GM23248 (cell line): ENCODE measurements at places on chromosomes 5 and 9. TPM values are rescaled to one million over a fixed set of nuclear protein-coding genes. Genes with fewer than 3 reads are reported as not detected.

CTNND2 gene
- total RNA-seq, result not detected in 2 replicates

ABL1 gene
- 66.1 and 68.2 TPM in 2 replicates for total RNA-seq

SLC36A3 gene
- total RNA-seq, result not detected in 2 replicates

TEX48 gene
- not detected in 2 replicates for total RNA-seq

- DNase-seq, result peak; percentile 78
These were observed 28.0 kb upstream of the DAP start for GRCh38 chr5:10789021-10789420.

DNA sequence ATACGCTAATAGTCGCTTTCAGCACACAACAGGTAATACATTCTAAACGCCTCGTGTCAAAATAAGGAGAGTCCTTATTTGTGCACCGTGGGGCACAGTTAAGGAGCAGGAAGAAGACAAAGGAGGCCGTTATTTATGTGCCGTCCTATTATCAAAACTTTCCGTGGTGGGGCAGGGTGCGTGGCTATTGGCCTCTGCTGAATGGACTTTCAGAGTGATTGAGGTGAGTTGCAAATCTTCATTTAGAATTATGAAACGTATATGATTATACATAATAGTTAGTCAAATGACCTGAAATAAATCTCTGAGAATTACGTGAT lies 833 bp downstream of the C5orf24 start:
- DNase-seq, result peak; percentile 55

DNA sequence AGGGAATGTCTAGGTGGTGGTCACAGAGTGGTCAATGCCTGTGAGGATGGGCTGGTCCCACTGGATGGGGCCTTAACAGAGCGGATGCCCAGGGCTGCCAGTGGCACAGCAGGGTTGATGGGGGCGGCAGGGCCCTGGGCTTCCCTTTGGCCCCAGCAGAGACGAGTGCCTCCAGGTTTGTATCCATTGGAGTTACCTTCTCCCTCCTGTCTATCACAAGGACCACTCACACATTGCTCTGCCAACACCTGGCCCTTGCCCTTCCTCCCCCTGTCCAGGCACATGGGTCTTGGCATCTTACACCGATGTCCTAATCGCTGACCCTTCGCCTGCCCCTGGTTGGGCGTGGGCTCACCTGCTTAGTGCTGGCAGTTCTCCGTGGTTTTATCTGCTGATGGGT lies 26.2 kb upstream of the IRX4 start:
- DNase-seq, result no peak

DNA sequence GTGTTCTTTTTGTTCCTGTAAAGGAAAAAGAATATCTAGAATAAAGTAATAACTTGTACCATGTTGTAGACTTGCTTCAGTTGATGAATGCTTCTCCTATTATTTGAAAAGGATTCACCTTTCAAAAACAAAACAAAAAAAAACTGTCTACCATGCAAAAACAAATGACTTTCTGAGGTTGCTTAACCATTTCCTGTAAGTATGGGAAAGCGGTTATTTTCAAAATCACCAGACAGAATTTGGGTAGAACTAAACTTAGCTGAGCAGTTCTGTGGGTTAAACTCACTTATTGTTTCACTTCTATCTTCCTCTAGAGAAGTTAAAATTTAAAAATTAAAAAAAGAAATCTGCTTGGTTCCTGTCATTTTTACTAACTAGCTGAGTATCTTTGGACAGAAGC lies 25.2 kb downstream of the LNPEP start:
- DNase-seq, result no peak

GRCh38 chr5:150295172-150295634 lies 5.6 kb upstream of the CAMK2A start:
- peak; percentile 79 for DNase-seq

- peak; percentile 7 for DNase-seq
These were observed 316.7 kb upstream of the TLE4 start for GRCh38 chr9:79254900-79255650.

DNA sequence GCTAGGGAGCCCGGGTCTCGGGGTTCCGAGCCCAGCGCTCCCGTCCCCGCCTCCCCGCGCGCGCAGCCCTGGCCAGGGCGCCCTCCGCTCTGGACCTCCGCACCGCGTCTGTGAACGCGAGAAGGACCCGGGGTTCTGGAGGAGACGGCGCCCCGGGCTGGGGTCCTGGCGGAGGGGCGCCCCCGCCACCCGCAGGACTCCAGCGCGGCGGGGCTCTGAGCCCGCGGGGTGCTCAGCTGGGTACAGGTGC lies 431 bp downstream of the TMOD1 start:
- no peak for DNase-seq

DNA sequence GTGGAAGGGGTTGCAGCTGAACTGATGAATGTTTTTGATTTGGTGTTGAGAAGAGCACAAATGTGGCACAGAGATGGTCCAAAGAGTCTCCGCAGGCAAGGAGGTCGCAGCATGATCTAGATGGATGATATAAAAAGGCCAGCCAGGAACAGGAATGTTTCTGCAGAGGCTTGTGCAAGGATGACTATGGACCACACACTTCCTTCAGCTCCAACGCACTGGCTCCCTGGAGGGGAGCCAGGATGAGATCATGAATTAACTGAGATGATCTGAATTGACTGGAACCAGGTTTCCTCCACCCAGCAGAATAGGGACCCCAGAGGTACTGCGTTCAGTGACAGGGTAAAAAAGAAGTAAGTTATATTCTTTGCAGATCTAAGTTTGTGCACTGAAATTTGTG lies 89.0 kb downstream of the ARSB start:
- DNase-seq, result peak; percentile 88

GRCh38 chr5:39117401-39117800 lies 43.2 kb upstream of the RICTOR start:
- DNase-seq, result peak; percentile 58

- no peak for DNase-seq
These were observed 510.1 kb upstream of the ADAMTS16 start for GRCh38 chr5:4630031-4630430.

- no peak for DNase-seq
These were observed 23.9 kb upstream of the CLPTM1L start for GRCh38 chr5:1368756-1369155.

DNA sequence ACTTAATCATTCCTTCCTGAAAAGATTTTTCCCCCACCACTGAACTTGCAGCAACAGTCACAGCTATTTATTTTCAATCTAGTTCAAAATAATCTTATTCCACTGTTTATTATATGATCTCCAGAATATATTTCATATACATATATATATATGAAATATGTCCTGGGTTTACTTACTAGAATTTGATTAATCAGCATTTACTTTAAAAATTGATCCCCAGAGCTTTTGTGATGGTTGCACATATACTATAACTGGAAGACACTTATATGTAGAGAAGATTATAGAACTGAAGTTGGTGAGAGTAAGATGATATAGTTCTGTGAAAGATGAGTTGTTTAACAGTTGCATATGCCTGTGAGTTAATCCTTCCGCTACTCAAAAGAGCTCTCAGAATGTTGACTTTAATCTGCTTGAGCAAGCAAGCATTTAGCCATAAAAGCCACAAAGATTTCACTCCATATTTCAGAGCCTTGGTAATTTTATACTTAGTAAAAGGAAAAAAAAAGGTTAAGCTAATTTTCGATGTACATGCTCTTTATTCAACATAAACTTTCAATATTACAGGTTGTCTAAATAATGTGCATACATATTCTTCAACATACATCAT lies 399.3 kb upstream of the CDH9 start:
- DNase-seq, result no peak

DNA sequence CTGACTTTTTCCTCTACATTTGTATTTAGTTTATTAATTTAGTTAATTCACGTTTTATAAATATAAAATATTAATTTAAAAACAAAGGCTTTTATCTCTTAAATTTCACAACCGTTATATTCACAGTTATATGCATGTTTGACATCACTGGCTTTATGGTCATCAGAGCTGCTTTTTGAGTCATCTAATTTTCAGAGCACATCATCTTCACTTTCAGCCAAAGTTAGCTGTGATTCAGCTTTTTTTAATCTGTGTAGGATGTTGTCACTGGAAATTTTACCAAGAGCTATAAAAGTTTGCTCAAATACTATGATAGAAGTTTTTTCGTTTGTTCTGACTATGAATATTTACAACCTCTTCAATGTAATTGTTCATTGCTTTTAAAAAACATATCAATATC lies 12.4 kb downstream of the CDC37L1 start:
- peak; percentile 95 for DNase-seq

DNA sequence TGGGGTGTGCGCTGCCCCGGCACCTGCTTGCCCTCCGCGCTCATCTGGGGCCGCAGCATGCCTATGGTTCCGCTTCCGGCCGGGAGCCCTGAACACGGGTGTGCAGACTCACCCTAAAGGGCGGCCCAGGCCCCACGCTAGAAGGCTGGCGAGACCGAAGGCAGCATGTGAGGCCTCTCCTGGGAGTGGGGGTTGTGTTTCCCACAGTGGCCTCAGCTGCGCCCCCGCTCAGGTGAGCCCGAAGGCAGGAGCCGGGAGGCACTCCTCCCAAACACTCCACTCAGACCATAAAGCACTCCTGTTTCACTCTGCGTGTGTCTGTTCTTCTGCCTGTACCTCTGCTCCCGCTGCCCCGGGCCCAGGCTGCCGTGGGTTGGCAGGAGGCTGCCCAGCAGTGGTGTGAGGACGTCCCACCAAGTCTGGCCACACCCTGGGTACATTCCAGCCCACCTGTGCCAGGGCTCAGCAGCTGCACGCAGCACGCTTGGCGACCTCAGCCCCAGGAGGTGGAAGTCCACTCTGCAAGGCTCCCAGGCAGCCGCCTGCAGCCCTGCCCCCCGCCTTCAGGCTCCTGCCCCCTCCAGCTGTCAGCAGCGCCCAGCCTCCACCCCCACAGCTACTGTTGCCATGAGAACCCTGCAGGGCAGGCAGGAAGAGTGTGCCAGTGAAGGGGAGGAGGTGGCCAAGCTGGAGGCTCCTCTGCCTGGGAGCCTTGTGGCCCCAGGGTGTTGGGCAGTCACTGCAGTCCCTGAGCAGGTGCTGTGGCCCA lies 1.2 kb upstream of the AJM1 start:
- peak; percentile 73 for DNase-seq
